ENCODE measurements at places on chromosomes 3 and 15.

DNA sequence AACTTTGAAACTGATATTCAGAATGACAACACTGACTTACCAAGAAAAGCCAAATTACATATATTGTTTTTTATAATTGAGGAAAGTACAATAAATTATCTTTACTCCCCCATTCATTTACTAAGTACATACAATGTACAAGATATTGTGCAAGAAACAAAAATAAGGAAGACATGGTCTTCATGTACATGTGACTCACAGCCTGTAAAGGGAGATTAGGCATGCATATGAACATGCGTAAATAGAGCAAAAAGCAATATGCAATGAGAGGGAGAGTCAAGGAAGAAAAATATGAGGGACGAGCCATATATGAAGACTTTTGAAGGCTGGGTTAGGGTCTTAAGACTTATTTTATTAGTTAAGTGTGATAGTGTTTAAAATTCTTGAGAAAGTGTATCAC, 258.4 kb downstream of the GBE1 start:
- H3K4me3 ChIP-seq: no peak overlapping the region
- peak; percentile 49 for DNase-seq
- H3K4me1 ChIP-seq: peaks cover 11% of the 10 kb centered on the region
- H3K27ac ChIP-seq: no peak overlapping the region
- no peaks in the 10 kb centered on the region for H3K27me3 ChIP-seq

DNA sequence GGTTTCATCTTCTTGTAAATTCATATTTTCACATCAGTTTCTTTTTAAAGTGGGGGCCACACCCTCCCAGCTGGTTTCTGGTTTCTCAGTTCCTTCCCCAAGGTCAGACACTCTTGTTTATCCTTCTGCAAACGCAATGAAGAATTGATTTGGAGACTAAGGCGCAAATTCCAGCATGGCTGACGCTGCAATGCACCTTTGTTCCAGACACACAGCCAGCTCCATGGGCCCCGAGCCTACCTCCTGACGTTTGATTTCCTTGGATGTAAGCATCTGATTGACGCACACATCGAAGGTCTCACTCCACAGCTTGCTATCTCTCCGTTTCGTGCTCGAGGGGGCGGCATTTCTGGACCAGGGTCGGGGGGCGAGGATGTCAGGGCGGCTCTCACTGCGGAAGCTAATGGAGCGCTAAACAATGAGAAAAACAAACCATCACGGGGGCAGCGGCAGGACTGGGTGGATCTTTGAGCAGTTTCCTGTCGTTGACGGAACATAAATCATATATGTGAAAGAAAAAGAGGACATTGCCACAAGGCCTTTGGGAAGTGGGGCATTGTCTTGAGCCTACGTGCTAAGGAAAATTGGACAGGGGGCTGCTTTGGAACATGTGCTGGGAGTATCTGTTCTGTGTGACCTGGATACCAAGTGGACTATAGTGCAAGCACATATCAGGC, 46.9 kb downstream of the ARHGEF3 start:
- peak; percentile 57 for DNase-seq
- H3K4me3 ChIP-seq: peak overlapping the region; percentile 66
- peaks cover 22% of the 10 kb centered on the region for H3K36me3 ChIP-seq
- H3K27me3 ChIP-seq: no peaks in the 10 kb centered on the region
- peaks cover 82% of the 10 kb centered on the region for H3K4me1 ChIP-seq

- H3K27ac ChIP-seq: no peak overlapping the region
- peak; percentile 77 for DNase-seq
- no peak overlapping the region for H3K4me3 ChIP-seq
- H3K36me3 ChIP-seq: no peaks in the 10 kb centered on the region
- no peaks in the 10 kb centered on the region for H3K27me3 ChIP-seq
These were observed 102.7 kb upstream of the CHD2 start for GRCh38 chr15:92797168-92798052.

DNA sequence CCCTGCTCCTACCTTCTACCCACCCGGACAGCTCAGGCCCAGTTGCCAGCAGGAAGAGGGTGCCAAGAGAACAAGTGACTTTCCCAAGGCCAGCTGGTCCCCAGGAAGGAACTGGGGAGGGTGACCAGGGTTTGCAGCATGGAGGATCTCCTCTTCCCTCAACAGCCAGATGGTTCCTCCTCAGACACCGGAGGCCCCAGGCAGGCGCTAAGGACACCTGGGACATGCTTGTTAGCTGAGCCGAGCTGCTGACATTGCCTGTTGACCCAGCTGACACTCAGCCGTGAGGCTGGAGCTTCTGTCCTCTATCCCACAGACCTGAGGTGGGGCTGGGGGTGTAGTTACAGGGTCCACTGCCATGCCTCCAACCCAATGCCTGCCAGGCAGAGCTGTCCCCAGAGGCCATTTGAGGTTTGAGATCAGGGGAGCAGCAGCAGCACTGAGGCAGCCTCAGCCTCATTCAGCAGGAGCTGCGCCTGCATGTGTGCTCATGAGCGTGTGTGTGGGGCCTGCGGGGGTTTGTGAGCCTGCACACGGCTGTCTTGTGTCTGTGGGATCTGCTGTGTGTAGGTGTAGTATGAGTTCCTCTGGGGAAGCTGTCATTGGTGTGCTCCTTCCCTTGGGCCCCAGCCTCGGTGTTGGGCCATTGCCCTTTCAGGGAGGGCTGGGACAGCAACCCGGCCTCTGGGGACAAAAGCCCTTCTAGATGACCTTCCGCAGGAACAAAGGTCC, 7.1 kb downstream of the CPLX3 start:
- H3K4me1 ChIP-seq: no peaks in the 10 kb centered on the region
- DNase-seq: no peak
- no peak overlapping the region for H3K4me3 ChIP-seq
- H3K27me3 ChIP-seq: peaks cover 3% of the 10 kb centered on the region

DNA sequence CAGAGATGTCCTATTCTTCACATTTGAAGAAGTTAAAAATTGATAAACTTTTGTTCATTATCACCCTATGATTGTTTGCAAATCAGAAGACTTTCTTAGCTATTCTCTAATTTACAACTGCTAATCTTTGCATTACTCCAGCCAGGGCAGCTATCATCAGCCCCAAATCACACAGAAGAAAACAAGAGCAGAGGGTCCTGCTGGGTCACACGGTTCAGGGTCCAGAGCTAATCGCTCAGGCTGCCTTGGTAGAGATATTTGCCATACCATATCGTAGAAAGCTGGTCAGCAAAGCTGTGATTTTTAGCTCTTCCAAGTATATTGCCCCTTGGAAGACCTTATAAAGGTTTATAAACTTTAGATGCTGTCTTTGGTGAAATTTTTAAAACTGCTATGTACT, 181.4 kb downstream of the MAGI1 start:
- H3K27me3 ChIP-seq: no peaks in the 10 kb centered on the region
- DNase-seq: no peak

- H3K27me3 ChIP-seq: no peaks in the 10 kb centered on the region
- DNase-seq: no peak
- no peaks in the 10 kb centered on the region for H3K36me3 ChIP-seq
These were observed 137.3 kb downstream of the SSR3 start for GRCh38 chr3:156417559-156418132.

DNA sequence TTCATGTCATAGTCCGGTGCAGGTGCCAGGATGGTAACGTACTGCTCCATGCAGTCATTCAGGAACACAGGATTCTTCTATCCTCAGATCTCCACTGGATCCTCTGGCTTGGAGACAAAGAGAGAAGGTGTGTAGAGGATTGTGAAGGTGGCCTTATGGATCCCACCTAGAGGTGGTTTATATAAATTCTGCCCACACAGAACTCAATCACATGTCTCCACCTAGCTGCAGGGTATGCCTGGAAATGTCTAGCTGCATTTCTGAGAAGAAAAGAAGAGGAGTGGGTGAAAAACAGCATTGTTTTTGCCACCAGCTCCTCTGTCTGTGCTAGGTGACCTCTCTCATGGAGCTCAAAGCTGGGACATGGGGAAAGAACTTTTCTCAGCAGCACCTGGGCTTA, 478.7 kb downstream of the PDCD6IP start:
- H3K27ac ChIP-seq: no peak overlapping the region
- no peaks in the 10 kb centered on the region for H3K36me3 ChIP-seq
- no peaks in the 10 kb centered on the region for H3K27me3 ChIP-seq
- H3K4me3 ChIP-seq: no peak overlapping the region

GRCh38 chr3:58082047-58082446, 73.8 kb downstream of the FLNB start:
- no peak for DNase-seq
- H3K36me3 ChIP-seq: peaks cover 30% of the 10 kb centered on the region
- no peak overlapping the region for H3K4me3 ChIP-seq
- H3K27ac ChIP-seq: no peak overlapping the region
- peaks cover 12% of the 10 kb centered on the region for H3K4me1 ChIP-seq

GRCh38 chr3:8238432-8238831, 263.2 kb upstream of the LMCD1 start:
- H3K4me1 ChIP-seq: no peaks in the 10 kb centered on the region
- no peak overlapping the region for H3K27ac ChIP-seq
- no peak overlapping the region for H3K4me3 ChIP-seq
- no peak for DNase-seq
- no peaks in the 10 kb centered on the region for H3K36me3 ChIP-seq

DNA sequence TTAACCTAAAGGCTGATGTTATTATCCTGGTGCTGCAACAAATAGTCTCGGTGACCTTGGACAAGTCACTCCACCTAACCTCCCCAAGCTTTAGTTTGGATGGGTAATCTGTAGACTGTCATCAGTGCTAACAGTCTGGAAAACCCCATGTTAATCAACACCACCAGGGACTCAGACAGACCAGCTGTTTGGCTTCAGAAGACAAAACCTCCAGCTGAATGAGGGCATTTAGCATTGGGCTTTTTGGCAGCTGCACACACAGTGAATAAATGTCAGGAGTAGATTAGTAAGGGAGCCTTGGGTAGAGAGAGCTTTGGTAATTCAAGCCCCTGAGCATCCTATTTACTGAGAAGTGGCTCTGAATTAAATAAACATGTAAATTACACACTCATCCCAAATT, 24.9 kb upstream of the C3orf80 start:
- H3K4me3 ChIP-seq: no peak overlapping the region
- no peak for DNase-seq
- no peaks in the 10 kb centered on the region for H3K27me3 ChIP-seq
- H3K36me3 ChIP-seq: no peaks in the 10 kb centered on the region

DNA sequence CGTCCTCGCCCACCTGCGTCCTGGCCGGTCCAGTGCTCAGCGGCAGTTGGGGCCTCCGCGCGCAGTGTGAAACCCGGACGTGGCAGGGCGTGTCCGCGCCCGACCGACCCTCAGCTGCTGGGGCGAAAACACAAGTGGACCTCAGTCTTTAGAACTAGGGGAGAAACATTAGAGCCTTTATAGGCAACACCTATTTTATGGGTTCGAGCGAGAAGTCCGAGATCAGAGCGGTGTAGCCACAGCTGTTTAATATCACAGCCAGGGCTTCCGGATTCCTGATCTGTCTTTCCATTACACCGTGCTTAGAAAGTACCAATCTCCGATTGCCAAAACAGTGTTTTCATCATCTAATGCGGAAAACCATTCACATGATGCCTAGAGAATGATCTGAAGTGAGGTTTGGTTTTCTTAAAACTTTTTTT, 506 bp downstream of the RAD51 start:
- H3K36me3 ChIP-seq: peaks cover 22% of the 10 kb centered on the region
- peak overlapping the region; percentile 84 for H3K27ac ChIP-seq
- no peak for DNase-seq
- no peaks in the 10 kb centered on the region for H3K27me3 ChIP-seq
- peaks cover 21% of the 10 kb centered on the region for H3K4me1 ChIP-seq
- H3K4me3 ChIP-seq: peak overlapping the region; percentile 58

DNA sequence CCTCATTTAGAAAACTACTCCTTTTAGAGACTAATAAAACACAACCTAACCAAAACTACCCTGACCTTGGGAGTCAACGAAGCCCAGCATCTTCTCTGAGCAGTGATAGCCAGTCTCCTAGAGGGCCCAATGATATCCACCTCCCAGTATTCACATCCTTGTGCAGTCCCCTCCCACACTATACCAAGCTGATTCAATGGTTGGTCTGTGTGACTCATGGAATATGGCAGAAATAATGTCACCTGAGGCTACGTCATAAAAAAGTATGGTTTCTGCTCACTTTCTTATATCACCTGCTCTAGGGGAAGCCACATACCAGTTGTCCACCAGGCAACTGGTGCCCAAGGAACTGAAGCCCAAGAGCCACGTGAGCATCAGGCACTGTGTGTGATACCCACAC, 21.4 kb upstream of the USF3 start:
- no peak overlapping the region for H3K27ac ChIP-seq
- peaks cover 33% of the 10 kb centered on the region for H3K36me3 ChIP-seq
- no peaks in the 10 kb centered on the region for H3K27me3 ChIP-seq
- no peaks in the 10 kb centered on the region for H3K4me1 ChIP-seq

DNA sequence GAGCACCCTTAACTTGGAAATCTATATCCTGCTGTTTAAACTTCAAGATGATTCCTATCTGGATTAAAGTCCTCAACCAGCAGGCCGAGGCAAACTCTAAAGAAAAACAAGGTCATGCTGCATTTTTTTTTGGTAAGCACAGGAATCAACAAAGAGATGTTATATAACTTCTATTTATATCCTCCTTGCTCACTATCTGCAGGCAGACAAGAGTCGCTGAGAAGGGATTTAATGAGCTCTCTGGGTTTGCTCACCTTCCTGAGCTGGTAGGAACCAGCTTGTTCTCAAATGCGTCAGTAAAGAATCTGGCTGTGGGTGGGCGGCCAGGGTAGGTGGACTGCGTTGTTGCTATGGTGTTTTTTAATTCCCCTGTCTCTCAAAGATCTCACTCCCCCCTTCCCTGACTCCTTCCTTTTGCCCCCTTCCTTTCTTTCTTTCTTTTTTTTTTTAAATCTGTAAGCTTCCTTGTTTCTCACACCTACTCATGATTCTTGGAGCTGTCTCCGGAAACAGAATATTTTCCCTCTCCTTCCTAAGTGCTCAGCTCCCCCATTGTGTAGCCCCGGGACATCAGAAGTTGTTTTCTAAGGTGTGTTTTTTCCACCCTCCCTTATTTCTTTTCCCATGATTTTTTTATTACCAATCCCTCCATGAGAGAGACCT, 228.8 kb upstream of the BHLHE40 start:
- DNase-seq: no peak
- H3K27ac ChIP-seq: no peak overlapping the region
- peaks cover 68% of the 10 kb centered on the region for H3K4me1 ChIP-seq
- H3K4me3 ChIP-seq: no peak overlapping the region

GRCh38 chr3:194064380-194065332, 71.3 kb upstream of the HES1 start:
- no peak overlapping the region for H3K4me3 ChIP-seq
- H3K36me3 ChIP-seq: no peaks in the 10 kb centered on the region
- DNase-seq: no peak
- H3K4me1 ChIP-seq: peaks cover 11% of the 10 kb centered on the region

DNA sequence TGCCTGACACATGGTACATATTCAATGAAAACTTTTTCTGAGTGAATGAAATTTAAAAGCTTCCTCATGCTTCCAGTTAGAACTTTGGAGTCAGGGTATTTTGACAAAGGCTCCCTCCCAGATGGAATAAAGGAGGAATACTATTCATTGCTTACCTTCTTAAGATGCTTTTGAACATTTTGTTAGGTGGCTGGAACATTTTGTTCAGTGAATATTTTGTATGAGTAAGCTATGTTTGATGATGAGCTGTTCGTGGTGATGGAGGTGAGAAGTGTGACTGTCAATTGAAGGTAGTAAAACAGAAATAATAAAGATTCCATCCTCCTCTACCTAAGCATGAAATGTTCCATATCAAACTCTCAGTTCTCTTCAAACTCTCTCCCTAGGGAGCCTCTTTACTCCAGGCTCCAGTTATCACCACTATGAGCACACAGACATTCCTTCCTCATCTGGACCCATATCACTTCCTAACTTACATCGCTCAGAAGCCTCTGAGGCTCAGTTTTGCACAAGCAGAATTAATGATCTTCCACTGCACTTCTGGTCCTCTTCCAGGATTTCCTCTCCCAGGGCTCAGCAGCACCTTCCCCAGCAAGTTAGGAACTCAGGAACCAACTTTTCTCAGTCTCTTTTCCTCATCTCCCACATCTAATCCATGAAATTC, 2.5 kb upstream of the AQP9 start:
- peaks cover 36% of the 10 kb centered on the region for H3K4me1 ChIP-seq
- no peak for DNase-seq
- no peak overlapping the region for H3K4me3 ChIP-seq
- H3K27ac ChIP-seq: no peak overlapping the region

Measured in CD14-positive monocyte (primary cell).